Glutamatergic neuron (in vitro differentiated cells): ENCODE measurements at places on chromosomes 1 and 21.

GRCh38 chr21:44732956-44733355, 21.6 kb upstream of the TSPEAR start:
- no peak for DNase-seq

- DNase-seq, result no peak
These were observed 27.2 kb upstream of the EPS8L3 start for GRCh38 chr1:109790735-109791494.

DNA sequence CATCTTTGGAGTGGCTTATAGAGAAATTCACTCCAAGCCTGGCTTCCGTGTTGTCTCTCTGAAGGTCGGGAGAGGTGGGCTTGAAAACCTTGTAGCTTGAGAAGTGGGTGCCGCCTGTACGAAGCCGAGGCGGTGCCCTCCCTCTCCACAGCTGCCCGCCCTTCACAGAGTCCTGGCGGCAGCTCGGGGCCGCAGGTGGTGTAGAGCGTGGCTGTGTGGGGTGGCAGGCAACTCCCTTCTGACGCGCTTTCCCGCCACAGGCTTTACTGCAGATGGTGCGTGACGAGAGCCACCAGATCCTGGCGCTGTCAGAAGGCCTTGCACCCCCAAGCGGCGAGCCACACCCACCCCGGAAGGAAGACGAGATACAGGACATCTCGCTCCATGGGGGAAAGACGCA, 33.1 kb upstream of the DIP2A start:
- DNase-seq, result no peak

DNA sequence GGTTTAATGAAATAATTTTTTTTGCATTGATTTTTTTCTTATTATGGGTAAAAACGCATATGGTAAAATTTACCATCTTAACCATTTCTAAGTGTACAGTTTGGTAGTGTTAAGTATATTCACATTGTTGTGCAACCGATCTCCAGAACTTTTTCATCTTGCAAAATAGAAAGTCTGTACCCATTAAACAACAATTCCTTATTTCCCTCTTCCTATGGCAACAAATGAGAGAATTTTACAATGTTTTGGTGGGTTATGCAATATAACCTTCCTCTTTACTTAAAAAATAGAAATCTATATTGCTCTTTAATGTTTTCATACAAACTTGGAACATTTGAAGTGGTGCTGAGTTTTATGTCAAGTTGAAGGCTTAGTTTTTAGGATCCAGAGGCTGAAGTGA, 26.6 kb downstream of the MAP3K7CL start:
- DNase-seq, result no peak

DNA sequence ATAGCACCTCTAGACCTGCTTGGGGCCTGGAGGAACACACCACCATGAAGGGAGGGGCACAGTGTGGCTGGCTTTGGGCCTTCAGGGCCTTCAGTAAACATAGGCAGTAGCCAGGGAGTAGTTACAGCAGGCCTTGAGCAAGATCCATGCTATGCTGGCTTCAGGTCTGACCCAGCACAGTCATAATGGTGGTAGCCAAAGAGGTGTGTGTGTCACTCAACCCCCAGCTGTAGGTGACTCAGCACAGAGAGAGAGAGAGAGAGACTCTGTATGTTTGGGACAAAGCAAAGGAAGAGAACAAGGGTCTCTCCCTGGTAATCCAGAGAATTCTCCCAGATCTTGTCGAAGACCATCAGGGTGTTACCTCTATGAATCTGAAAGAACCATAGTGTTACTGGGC, 250.5 kb upstream of the PKN2 start:
- no peak for DNase-seq

DNA sequence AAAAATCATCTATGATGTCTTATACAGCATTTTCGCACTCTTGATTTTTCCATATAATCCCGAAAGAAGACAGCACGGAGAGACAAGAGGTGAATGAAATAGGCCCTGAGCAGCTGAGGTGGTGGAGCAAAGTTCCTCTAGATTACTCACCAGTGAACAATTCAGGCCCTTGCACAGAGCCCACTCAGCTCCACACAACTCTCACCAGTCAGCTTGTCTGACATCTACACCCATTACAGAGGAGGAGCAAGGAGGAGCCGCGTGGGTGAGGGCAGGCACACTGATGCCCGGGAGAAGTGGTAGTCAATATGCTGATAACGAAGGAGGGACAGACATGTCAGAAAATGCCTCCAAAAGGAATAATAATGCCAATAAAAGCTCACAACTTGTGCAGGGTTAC, 59.9 kb downstream of the DNM3 start:
- DNase-seq, result no peak

DNA sequence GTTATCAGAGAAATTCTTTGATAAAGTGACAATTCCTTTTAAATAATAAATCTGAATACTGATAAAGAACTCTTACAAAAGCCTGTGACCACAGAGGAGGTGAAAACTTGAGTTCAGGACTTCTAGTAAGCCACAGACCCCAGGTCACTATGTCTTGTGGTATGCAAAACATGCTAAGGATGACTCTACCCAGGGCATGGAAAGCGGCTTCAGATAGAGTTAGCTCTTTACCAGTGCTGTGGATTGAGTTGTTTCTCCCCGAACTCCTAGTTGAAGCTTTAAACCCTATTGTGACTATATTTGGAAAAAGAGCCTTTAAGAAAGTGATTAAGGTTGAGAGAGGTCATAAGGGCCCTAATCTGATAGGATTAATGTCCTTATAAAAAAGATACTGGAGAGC, 42.3 kb downstream of the HLX start:
- no peak for DNase-seq
